ENCODE measurements at places on chromosomes 7 and 10.

GRCh38 chr10:103077491-103078308 lies 115.4 kb downstream of the NT5C2 start:
- no peak for DNase-seq

GRCh38 chr10:29583674-29584073 lies 51.1 kb downstream of the SVIL start:
- no peak for DNase-seq

- DNase-seq = no peak
Measured at GRCh38 chr7:2143450-2143849, 89.3 kb downstream of the MAD1L1 start.

- no peak for DNase-seq
Measured at GRCh38 chr7:7535691-7536090, at the start of gene COL28A1. Gene COL28A1 (minus strand): TSS chr7:7535873. CDS start chr7:7532875, 2,998 bp downstream.

DNA sequence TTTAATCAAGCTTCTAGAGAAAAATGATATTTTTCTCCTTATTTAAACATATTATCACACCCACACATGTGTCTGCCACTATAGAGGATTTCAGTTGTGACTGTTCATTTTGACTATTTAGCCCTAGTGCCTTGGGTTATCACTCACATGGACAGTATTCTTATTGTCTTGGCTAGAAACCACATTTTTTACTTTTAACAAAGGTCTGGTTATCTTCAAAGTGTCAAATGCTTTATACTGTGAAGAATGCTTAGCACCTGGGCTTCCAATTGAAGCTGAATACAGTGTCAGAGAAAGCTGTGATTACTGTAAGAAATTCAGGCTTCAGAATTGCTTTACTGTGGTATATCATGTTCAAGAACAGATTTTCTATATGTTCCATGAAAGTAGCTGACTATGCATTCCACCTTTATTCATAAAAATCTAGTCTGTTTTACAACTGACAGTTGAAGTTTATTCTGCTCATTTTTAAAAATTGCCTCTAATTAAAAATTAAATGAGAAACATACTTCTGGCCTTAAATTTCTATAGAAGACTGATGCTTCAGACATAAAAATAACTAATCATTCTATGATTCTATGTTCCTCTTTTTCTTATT lies 278.6 kb downstream of the SEMA3D start:
- DNase-seq = no peak

DNA sequence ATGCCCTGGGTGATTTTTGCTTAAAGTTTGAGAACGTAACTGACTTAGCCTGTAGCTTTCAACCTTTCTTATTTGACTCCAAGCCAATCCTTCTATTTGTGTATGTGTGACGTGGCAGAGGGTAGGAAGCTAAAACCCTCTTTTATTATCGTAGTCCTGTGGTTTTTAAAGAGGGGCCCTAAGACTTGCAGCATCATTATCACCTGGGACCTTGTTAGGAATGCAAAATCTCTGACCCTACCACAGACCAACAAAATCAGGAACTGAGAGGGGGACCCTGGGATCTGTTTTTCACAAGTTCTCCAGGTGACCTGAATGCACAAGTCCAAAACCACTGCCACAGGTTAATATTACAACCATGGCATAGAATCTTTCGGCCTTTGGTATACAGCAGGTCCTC lies 80.1 kb downstream of the OSBPL3 start:
- DNase-seq = no peak

- no peak for DNase-seq
Measured at GRCh38 chr10:72792288-72792687, 100.3 kb downstream of the MCU start.

GRCh38 chr7:66617295-66617694 lies 11.4 kb upstream of the KCTD7 start:
- no peak for DNase-seq

DNA sequence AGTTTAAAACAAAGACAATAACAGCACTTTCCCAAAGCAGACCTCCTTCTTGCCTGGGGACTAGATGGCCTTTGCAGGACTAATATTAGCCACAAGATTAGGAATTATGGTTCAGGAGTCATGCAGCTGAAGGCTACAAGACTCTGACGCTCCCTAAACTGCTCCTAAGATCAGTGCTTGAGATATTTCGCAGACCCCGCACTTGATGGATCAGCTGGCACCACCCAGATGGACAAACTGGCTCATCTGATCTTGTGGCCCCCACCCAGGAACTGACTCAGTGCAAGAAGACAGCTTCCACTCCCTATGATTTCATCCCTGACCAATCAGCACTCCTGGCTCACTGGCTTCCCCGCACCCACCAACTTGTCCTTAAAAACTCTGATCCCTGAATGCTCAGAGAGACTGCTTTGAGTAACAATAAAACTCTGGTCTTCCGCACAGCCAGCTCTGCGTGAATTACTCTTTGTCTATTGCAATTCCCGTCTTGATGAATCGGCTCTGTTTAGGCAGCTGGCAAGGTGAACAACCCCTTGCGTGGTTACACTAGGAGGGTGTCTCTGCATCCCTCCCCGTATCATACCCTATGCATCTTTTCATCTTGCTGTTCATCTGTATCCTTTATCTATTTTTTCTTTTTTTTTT lies 26.9 kb upstream of the NRBF2 start:
- DNase-seq = no peak

DNA sequence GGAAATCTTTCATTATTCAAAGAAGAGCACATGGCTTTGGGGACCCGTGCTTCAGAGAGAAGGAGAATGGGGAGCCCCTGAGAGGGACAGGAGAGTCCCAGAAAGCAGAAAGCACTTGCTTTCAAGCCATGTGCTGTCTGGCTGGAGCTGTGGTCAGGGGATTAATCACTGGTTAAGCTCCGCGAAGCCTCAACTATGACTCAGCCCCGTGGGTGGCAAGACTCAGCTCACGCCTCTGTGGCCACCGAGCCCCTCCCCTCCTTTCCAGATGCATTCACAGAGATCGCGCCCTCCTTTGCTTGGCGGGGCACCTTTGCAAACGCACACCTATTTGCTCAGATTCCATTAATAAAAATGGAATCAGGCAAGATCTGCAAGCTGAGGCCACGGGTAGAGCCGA lies 202.9 kb upstream of the TCERG1L start:
- no peak for DNase-seq

GRCh38 chr10:127524229-127524628 lies 24.9 kb upstream of the NPS start:
- no peak for DNase-seq

- DNase-seq = peak; percentile 58
Measured at GRCh38 chr7:2530071-2530987, 10.8 kb downstream of the LFNG start.

DNA sequence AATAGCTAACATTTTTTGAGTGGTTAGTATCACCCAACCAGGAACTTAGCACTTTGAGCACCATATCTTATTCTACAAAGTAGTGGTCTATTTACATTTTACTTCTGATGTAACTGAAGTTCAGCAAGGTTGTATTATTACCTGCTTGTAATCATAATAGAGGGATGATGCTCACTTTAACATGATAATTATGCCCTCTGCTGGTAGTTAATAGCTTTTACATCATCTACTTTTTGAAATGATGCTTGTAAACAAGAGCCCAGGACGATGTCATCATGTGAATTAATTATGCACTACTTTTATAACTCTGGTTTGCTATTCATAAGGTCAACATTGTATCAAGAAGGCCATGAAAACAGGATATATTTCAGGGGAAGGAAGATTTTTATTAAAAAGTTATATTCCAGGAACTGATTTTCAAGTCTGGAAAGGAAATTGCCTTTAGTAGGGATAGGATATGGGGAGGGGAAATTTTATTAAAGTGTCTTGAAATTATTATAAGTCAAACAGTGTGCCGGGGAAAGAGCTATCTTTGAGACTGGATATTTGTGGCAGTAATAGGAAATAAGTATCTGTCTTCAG lies 80.3 kb upstream of the SCIN start:
- no peak for DNase-seq

DNA sequence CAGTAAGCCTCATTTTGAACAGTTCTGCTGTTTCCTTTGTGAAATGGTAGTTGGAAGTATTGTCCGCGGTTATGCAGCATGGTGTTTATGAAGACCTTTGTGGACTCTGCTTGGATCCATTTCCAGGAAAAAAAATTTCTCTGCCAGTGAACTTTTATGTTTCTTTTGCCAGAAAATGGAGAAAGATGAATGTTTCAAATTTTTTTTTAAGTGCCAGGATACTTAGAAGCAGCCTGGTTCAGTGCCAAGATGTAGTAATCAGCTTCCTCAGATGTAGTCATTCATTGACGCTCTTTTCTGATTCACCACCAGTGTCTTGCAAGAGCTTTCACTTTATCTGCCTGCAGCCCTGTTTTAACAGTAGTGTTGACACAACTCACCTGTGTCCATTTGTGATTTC lies 258.2 kb downstream of the SDK1 start:
- DNase-seq = no peak

DNA sequence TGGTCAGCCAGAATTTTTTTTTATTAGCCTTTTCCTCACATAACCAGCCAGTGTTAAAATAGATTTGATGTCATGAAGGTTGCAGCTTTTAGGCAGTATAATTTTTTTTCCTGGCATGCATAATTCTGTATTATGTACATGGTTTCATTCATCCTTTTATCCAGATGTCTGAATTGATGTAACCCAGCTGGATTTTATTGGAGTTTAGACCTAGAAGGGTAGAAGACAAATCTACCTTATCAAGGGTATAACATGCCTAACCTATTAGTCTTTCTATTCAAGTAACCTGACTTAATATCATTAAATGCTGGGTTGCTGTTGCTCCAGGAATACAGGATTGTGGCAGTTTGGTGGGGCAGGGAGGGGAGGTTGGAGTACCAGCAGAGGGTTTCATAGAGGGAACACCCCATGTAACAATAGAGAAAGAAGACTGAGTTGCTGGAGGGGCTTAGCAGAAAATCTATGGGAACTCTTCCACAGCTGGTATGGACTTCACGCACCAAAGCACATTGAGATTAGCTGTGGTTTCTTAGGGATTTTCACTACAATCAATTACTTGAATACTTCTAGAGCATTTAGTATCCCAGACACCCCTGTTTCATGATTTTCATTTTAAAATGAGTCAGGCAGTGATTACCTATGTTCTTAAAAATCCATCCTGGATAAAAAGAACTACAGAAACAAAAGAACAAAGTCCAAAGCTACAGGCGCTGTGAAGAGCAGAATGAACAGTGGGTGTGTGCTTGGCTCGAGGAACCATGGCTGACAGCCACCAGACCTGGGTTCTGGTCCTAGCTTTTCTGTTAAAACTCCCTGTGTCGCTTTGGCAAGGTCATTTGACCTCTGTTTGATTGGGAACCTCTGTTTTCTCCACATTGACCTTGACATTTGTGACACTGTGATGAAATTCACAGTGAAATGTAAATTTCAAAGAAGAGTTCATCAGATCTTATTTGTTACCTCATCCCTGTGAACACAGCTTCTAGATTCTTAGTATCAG lies 93.5 kb downstream of the CREM start:
- DNase-seq = no peak

GRCh38 chr10:2893991-2894390 lies 173.4 kb upstream of the PFKP start:
- DNase-seq = no peak

- DNase-seq = no peak
Measured at GRCh38 chr10:110083884-110084283, 76.1 kb downstream of the ADD3 start.

- DNase-seq = no peak
Measured at GRCh38 chr7:155287284-155287935, 10.3 kb upstream of the INSIG1 start.

DNA sequence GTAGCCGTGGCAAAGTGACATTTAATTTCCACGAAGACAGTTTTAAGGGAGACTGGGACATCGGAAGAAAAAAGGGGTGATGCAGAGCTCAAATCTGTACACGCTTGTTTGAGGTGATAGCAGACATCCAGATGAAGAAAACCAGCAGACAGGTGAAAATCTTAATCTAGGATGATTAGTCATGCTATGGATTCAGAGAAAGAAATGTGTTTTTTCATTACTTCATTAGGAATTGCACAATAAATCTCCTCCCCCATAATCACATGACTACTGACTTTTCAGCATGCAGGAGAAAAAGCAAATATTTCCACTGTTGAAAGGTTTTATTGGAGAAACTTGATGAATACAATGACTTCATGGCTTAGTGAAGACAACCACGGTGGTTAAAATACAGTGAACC lies 2.5 kb downstream of the NUDT5 start:
- no peak for DNase-seq

DNA sequence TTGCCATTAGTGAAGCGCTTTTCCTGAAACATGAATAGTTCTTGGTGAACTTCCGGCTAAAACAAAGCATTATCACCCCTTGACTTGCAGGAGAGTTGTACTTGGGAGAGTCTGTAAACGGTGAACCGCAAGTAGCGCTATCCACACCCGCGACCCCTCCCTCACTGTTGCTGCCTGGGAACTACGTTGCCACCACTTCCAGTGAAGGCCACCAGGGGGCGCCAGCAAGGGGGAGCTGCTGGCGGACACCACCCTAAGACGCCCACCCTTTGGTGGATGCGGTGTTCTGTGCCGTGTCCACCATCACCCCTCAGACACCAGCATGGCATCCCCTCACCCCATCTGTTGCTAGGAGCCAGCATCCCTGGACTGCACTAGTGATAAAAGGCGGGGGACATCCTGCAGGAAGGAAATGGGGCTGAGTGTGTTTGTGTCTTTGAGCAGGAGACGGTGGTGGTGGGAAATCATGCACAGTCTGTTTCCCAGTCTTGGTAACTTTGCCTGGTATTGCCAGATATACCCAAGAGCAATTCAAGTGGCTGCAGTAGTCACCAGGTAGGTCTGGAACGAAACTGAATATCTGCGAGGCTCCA lies 298.2 kb downstream of the FRMD4A start:
- peak; percentile 10 for DNase-seq

DNA sequence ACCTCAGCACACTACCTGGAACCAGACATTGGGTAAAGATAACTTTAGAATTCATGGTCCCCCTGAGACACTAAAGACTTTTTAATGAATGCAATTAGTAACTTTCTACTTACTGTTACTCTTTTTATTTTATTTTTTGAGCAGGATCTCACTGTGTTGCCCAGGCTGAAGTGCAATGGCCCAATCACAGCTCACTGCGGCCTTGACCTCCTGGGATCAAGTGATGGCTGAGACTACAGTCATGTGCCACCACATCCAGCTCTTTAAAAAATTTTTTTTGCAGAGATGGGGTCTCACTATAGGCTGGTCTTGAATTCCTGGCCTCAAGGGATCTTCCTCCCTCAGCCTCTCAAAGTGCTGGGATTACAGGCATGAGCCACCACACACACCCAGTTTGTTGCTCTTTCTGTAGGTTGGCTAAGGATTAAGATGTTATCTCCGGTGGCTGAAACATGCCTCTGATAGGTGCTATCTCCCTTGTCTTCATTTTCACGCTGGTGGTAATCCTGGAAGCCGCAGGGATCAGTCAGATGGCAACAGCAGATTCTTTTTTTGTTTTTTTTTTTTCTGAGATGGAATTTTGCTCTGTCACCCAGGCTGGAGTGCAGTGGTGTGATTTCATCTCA lies 128.3 kb downstream of the TCF7L2 start:
- no peak for DNase-seq

- no peak for DNase-seq
Measured at GRCh38 chr10:104796823-104797222, 155.7 kb downstream of the SORCS3 start.

All from activated CD4-positive, CD25-positive, alpha-beta regulatory T cell treated with anti-CD3 and anti-CD28 coated beads, Interleukin-2, amount 50 U/mL, for 16 hours (primary cell).